ENCODE measurements at places on chromosomes 2 and 18.

- DNase-seq: no peak
These were observed 227.0 kb upstream of the COPS8 start for GRCh38 chr2:236858661-236859060.

GRCh38 chr2:99414566-99414965, 75.3 kb downstream of the REV1 start:
- DNase-seq: no peak

DNA sequence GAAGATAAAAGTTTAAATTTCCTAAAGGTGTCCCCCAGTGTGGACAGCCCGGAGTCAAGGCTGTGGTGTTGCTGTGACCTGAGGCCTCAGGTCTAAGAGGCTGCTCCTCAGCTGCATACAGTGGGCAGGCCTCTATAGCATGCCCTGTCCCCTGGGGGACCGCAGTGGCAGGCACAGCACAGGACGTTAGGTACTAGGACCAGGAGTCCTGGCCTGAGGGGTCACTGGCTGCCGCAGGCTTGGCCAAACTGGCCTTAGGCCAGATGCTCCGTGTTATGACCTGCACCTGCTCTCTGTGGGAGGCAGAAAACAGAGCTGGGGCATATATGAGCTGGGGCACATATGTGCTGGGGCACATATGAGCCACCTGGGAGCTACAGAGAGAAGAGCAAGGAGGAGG, 21.2 kb upstream of the MAL start:
- DNase-seq: no peak

DNA sequence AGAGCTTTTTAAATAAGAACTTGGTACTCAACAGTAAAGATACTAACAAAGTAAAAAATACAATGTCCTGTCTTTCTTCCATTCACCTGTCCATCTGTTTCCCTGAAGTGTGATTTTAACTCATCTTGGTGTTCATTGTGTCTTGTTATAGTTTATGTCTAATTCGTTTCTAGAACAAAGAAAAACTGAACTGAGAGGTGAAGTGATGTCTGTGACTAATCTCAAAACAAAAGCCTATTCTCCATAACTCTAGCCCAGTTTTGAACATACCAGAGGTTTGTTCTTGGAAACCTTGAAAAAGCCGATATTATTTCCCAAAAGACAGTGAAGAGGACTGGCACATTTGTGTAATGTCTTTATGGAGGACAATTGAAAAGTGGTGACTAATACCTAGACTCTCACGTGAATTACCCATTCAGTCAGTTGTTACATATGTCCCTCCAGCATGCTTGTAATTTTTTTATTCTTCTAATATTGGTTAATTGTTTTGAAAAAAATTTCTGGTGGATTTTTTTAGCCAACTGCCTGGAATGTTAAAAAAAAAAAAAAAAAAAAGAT, 725.8 kb downstream of the SATB2 start:
- DNase-seq: no peak

GRCh38 chr18:10085416-10085815, 171.6 kb downstream of the VAPA start:
- no peak for DNase-seq

- no peak for DNase-seq
These were observed 467.1 kb upstream of the SPHKAP start for GRCh38 chr2:228648541-228648940.

DNA sequence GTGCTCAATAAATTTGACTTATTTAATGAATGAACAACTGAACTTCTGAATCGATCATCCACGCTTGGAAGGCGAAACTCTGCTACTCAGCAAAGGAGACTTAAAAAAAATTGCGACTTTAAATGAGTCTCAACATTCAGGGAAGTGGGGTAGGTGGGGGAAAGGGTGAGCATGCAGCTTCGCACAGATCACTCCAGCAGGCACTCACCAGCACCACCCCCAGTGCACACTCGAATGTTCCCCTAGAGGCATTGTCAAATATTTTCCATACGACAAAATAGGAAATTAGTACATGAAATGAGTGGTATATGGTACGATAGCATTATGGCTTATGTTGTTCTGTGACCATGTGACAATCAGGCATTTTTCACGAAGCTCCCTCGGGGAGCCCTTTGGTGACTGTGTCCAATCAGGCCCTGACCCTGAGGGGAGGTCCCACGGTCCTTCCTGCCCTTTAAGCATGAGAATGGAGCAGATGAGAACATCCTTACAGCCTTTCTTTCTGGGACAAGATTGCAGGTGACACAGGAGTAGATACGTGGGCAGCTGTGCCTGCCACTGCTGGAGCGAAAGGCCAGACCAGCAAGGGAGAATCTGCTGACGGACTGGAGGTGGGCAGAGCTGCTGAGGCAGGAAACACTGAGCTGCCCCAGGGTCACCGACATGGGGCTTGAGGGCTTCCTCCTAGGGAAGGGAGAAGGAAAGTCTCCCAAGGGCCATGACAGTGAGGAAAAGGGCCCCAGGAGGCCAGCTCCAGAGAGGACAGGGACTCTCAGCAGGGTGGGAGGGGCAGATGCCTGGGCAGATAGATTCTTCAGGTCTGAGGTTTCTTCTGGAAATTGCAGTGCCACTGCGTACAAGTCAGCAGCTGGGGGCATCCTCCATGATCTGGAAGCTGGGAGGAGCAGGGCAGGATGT, 101.3 kb upstream of the ID2 start:
- DNase-seq: no peak

GRCh38 chr2:78992451-78992806, 33.1 kb upstream of the REG3G start:
- no peak for DNase-seq

DNA sequence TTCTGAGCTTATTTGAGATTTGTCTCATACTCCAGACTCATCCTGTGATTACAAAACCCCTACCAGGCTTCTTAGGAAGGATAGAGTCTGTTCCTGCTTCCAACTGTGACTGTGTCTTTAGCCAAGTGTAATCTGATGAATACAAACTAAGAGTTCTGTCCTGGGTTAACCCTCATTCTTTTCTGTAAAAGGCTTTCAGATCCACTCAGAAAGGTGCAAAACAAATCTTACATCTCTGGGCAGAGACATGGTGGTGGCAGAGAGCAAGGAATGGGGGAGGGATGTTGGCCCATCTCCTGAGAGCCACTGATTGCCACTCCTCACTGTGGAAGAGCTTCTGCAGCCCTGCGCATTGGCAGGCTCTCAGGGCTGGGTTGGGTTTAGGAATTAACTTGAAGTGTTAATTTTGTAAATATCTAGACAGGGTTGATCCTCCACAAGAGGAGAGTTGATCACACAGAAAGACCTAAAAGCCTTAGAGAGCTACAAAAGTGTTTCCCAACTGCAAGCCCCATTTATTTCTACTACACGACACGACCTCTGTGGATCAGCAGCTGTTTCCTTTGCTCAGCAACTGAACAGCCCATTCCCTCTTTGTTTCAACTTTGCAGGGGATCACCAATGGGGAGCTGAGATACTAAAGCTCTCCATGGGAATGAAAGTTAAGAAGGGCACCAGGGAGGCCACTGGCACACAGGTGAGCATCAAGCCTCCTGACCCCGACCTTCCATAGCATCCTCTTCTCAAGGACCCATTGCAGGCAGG, 23.7 kb upstream of the SPTBN1 start:
- DNase-seq: no peak
